ENCODE measurements at places on chromosomes 11 and 22.

DNA sequence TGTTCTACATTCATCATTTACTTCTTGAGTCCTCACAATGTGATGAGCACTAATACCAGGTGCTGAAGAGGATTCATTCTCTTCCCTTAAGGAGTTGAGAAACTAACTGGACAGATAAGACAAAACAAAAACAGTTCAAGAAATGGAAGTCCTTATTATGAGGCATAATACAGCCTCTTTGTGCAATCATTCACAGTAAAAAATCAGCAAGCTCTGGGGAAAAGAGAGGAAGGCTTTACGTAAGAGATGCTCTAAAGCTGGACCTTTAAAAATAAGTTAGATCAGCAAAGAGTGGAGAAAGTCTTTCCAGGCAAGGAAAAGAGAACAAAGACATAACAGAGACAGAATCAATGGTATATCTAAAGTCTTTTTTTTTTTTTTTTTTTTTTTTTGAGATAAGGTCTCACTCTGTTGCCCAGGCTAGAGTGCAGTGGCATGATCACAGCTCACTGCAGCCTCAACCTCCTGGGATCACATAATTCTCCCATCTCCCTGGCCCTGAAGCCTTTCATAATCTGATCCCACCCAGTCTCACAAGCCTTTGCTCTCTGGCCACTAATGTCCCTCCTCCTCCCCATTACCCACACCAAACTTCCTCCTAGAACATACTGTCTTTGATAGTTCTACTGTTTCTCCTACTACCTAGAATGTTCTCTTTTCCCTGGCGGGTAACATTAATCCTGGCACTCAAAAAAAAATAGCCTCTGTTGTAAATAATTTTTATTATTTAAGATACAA, 40.9 kb downstream of the MRTFA start:
- DNase-seq = no peak

- no peak for DNase-seq
These were observed 543.2 kb upstream of the CCDC179 start for GRCh38 chr11:23403210-23404185.

DNA sequence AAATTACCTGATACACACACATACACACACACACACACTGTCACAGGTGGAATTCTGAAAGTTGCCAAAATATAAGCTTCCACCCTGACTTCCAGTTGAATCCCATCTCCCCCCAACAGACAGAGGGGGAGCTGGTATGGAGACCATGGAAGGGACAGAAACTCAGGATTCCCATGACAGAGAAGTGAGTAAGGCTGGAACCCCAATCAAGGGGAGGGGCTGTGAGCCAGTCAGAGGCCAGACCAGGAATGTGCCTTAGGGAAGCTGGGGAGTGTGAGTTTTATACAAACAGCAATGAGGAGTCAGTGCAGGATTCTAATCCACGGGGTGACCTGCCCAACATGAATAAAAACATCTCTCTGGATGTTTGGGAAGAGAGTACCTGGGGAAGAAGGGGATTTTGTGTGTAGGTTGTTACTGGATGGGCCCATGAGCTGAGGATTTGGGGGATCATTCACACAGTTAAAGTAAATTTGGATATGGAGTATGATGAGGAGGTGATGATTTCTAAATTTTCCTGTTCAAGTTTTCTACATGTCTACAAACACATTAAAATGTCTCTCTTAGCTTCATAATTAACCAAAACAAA, 38.7 kb upstream of the TOP3B start:
- peak; percentile 30 for DNase-seq

GRCh38 chr11:35049859-35050531, 89.0 kb upstream of the CD44 start:
- no peak for DNase-seq

GRCh38 chr11:65536412-65537295, 11.8 kb downstream of the SCYL1 start:
- no peak for DNase-seq

DNA sequence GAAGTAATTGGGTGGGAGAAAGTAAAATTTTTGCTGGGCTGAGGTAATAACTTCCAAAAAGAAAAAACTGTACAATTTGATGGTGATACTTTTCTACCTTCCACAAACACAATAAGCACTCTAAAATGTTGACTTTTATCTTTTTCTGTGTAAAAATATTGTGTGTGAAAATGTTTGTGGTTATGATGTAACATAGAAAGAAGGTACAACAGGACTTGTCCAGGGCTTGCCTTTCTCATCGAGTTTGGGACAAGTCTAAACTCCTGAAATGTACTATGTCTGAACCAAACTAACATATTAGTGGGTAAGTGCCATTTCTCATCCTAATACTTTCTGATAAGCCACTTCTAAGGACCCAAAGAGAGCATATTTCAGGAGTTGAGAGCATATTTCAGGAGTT, 174.2 kb upstream of the PDGFD start:
- DNase-seq = no peak

DNA sequence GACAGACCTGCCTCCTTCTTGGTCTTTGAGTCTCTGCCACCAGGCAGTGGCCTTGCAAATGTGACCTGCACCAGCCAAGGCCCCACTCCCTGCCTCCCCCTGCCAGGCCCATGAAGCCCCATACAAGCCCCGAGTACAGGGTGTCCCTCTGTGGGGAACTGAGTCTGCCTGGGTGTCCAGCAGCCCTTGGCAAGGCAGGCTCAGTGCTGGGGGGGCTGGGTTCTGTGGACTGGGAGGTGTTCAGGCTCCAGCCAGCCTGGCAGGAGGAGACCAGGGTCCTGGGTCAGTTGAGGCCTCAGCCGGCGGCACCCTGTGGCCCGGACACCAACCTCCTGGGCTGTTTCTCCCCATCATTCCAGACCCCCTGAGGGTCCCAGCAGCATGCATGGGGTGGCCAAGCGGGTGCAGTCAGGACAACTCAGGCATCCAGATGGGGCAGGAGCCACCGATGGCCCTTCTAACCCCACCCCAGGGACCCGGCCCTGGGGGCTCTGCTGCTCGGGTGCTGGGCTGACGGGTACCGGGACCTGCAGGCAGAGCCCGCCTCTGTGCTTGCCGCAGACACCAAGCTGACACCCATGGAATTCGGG, 5.7 kb downstream of the MUC5AC start:
- DNase-seq = no peak

DNA sequence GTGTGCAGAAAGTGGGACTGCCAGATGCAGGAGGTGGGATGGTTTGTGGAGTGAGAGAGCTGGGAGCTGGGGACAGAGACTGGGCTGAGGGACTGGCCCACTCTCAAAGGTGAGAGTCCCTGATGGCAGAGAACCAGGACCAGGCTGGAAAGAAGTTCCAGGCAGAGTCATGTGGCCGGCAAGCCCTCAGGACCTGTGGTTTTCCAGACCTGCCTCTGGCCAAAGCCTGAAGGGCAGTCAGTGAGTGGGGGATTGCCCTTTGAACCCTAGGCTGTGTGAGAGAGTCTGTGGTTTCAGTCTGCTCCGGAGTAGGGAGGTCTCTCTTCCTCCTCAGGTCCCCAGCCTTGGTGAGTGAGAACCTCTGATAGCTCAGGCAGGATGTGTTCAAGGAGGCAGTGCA, 17.0 kb downstream of the KCNC1 start:
- DNase-seq = no peak

Measured in GM23338 (cell line).